ENCODE measurements at places on chromosomes 3 and 15.

GRCh38 chr3:10983219-10983916 lies 9.2 kb upstream of the SLC6A1 start:
- peak; percentile 71 for DNase-seq

DNA sequence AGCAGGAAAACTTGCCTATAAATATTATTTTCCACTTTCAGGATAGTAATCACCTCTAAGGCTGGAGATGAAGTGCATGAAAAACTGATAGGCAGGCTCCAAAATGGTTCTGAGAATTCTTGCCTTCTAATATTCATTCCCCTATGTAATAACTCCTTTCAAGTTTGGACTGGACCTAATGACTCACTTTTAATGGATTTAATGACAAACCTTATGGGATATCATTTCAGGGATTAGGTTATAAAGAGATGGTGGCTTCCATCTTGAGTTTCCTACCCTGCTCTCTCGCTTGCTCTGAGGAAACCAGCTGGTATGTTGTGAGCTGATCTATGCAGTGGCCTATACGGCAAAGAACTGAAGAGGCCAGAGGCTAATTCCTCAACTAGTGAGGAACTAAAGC lies 192.0 kb downstream of the BCHE start:
- DNase-seq = no peak

DNA sequence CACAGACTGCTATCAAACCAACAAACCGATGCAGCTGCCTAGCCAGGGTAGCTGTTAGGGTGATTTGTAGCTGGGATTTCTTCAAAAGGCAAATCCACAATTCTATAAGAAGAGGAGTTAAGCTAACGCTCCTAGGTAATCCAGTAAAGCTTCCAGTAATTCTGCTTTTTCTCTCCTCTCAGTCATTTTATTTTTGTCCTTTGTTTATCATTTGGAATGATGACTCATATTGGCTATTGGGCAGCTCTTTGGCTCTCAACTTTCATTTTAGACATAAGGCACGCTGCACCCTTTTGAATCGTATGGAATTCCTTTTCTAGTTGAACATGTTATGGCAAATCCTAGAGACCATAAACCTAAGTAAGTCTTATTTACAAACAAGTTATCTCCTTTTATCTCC lies 53.2 kb upstream of the PPARG start:
- DNase-seq = no peak

DNA sequence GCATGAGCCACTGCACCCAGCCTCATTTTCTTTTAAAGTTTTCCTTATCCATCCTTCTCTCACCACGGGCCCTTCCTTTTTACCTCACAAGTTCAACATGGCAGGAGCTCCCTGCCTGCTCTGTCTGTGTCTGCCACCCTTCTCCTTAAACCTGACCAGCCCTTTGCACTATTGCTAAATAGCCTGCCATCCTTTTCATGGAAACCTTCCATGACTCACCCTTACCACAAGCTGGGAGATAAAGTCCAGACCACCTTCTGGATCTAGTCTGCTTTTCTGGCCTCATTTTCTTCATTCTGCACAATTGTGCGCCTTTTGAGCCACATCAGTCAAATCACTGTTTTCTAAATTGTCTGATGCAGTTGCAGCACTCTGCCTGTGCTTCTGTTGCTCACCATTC lies 8.9 kb downstream of the PARP14 start:
- no peak for DNase-seq

DNA sequence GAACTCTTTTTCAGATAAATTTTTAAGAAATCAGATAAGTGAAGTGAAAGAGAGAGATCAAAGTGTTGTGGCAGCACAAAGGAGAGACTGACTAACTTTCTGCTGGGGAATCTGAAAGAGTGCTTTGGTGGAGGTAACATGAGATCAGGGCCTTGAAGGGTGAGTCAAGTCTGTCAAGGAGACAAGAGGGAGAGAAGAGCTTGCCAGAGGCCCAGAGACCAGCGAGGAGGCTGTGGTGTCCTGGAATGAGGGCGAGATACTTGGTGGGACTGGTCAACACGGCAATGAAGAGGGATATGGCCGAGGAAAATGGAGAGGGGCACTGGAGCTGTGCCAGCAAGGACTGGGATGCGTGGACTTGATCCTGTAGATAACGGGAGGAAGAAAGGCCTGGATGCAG lies 4.6 kb downstream of the TADA3 start:
- DNase-seq = no peak

DNA sequence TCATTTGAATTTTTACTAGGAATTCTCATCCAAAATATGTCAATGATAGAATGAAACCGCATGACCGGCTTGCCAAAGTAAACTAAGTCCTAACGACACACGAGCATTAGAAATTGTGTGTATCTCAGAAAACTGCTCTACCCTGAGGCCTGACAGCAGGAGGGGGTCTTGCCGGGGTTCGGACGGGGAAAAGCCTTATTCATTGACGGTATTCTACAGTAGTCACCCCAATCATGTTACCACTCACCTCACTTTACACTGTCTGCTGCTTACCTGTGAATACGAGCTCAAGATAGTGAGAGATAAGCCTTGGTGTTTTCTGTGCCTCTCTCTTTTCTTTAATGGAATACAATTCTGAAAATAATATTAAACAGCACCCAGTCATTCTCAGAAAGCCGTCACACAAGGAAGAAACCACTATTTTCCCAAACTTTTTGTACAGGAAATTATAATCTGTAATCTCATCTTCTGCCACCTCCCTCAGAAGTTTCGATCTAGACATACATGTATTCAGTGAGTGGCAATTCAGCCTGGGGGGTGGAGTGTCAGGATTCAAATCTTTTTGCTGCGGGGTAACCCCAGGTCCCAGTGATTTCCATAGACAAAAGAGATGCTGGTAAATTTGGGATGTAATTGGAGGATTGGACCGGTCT lies 492 bp upstream of the FAM43A start:
- DNase-seq = no peak

GRCh38 chr3:170257145-170257544 lies 34.9 kb downstream of the PRKCI start:
- DNase-seq = no peak

- DNase-seq = no peak
These were observed 143.3 kb downstream of the HCN4 start for GRCh38 chr15:73225358-73226015.

GRCh38 chr15:39413558-39413957 lies 167.3 kb upstream of the THBS1 start:
- no peak for DNase-seq

GRCh38 chr3:115099986-115100571 lies 47.0 kb downstream of the ZBTB20 start:
- no peak for DNase-seq

- no peak for DNase-seq
These were observed 11.8 kb downstream of the THSD4 start for GRCh38 chr15:71127083-71127482.

DNA sequence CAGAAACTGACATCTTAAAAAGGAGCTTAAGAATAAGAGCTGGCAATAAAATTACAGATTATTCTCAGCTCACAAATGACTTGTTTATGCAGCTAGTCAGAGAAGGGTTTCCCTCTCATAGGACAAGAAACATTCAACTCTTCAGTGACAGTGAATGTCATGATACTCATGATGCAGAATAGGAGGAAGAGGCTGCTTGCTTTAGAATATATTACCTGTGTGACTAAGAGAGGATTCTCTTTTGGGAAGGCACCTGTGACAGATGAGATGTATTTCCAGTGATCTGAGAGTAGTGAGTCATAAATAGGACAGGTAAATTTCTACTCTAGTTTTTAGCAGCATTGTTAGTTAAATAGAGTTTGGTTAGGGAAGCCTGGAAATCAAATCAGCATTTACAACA lies 39.9 kb downstream of the RASA2 start:
- DNase-seq = no peak

DNA sequence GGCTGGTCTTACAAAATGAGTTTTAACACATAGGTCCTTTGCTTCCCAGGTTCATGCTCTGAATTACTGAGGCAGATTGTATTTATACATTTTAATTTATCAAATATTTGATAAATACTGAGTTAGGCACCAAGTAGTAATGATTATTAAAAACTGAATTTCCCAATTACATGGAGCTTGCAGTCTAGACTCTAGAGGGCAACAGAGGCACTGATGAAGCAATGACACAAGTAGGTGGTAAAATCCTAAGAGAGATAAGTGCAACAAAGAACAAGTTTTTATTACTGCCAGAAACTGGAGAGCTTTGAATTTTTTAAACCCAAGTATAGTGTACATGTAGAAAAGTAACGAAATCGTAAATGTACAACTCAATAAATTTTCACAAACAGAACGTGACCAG lies 406.2 kb upstream of the RARB start:
- no peak for DNase-seq

- DNase-seq = no peak
These were observed 494.1 kb downstream of the ZNF385D start for GRCh38 chr3:21256932-21257331.

DNA sequence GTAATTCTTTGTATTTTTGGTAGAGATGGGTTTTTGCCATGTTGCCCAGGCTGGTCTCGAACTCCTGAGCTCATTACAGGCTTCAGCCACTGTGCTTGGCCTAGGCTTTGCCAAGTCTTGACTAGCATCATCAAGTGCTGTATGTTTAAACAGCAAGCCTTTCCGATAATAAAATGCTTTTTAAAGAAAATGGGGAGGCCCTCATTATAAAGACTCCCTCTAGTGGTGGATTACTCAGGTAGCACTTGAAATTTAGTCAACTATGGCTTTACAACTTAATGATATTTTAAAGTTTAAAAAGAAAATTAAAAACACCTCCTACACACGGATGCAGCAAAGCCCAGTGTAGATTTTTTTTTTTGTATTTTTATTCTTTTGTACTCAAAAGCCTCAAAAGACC lies 213.6 kb downstream of the GAP43 start:
- DNase-seq = no peak

DNA sequence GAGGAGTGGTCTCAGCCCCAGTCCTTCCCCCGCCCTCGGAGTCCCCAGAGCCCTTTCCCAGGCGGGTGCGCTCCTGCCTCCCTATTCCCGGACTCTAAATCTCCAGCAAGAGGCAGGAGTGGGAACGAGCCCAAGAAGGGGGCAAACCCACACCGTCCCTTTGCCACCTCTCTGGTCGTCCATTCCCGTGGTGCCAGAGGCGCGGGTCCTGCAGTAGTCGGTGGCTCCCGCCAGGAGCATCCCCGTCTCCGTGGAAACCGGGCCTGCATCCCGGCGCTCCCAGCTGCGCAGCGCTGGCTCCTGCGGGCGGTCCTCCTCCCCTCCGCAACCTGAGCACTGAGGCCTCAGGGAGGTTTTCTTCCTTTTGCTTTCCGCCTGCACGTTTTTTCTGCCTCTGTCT lies 44.8 kb downstream of the LHFPL4 start:
- DNase-seq = no peak

DNA sequence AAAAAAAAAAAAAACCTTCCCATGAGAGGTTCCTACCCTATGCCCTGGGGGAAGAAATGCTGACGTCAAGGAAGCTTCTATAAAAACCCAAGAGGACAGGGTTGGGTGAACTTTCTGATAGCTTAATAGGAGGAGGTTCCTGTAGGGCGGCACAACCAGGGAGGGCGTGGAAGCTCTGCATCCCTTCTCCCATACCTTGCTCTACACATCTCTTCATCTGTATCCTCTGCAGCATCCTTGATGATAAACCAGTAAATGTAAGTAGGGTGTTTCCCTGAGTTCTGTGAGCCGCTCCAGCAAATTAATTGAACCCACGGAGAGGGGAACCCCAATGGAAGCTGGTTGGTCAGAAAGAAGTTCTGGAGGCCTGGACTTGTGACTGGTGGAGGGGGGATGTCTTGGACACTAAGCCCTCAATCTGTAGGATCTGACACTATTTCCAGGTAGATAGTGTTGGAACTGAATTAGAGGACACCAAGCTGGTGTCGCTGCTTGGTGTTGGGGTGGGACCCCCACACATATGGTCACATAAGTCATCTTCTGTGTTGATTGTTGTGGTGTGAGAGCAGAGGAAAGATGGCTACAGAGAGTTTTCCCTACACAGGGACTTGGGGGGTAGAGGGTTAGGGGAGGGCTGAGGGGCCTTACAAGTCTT lies 91.5 kb downstream of the ST6GAL1 start:
- DNase-seq = no peak

DNA sequence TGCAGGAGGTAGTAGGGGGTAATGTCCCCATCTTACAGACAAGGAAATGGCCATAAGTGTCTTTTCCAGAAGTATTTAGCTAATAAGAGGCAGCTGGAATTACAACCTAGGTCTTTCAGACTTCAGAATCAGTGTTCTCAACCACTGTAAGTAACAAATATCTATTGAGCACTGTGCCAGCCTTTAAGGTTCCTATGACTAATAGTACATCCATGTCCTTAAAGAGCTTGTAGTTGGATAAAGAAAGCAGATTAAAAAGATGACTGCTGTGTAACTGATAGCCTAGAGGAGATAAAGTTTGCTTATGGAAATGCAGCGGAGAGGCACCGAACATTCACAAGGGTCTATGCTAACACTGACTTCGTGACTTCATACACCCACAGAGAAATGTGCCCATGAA lies 136.0 kb downstream of the KCNMB2 start:
- DNase-seq = no peak

DNA sequence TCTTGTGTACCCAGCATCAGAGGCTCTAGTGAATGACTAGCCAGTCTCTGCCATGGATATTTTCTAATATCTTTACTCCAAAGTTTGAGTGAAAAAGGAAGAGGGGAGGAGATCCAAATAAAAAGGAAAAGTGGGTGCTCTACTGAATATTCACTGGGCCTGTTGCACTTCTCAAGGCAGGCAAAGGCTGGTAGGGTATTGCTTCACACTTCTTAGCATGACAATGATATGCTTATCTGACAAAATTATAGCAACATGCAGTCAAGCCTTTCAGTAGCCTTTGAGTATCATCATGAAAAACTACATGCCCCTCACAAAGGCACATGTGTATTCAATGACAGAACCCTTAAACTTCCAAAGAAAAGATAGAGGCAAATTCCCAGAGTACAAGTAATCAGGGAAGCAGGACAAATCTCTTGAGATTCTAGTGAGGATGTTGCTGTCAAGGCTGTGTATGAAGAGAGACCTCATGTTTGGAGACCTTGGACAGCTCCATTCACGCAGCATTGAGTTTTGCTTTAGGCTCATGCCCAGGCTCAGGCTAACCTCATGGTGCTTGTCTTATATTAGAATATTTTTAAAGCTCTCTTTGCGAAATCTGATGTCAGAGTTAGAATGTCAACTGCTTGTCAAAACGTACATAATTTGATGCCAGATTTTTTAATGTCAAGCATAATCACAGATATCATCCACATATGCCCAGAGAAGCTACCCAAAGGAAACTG lies 506.9 kb downstream of the OCA2 start:
- no peak for DNase-seq

- DNase-seq = no peak
These were observed 8.6 kb downstream of the GLT8D1 start for GRCh38 chr3:52696830-52697631.

DNA sequence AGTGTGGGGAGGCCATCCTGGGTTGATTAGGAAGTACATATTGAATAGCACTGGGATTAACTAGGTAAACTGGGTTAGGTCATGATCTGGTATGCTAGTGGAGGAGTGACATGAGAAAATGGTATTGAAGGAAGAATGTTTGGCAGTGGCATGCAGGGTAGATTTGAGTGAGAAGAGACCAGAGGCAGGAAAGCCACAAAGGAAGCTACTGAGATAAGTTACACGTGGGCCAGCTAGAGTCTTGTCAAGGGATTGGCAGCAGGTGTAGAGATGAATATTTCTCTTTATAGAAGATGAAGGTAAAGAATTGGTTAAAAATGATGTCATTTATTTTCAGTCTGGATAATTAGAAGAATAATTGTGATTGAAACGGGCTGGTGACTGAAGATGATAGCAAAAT lies 91.0 kb upstream of the TPRG1 start:
- DNase-seq = no peak
